Astrocyte (in vitro differentiated cells and primary cell): ENCODE measurements at places on chromosomes 12 and 14.

GRCh38 chr14:99971941-99972747, 93.1 kb upstream of the EVL start:
- no peak for DNase-seq

GRCh38 chr14:21356511-21356910, 27.3 kb downstream of the SUPT16H start:
- no peak for DNase-seq

GRCh38 chr14:78417532-78417931, 247.4 kb downstream of the NRXN3 start:
- no peak for DNase-seq

GRCh38 chr12:123967121-123967586, 5.5 kb downstream of the CCDC92 start:
- no peak for DNase-seq

DNA sequence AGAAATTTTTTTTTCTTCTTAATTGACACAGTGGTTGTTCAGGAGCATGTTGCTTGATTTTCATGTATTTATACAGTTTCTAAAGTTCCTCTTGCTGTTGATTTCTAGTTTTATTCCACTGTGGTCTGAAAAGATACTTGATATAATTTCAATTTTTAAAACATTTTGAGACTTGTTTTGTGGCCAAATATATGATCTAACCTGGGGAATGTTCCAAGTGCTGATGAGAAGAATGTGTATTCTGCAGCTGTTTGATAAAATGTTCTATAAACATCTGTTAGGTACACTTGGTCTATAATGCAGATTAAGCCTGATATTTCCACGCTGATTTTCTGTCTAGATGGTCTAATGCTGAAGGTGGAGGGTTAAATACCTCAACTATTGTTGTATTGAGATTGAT, 151.4 kb upstream of the IFNG-AS1 start:
- DNase-seq, result no peak

DNA sequence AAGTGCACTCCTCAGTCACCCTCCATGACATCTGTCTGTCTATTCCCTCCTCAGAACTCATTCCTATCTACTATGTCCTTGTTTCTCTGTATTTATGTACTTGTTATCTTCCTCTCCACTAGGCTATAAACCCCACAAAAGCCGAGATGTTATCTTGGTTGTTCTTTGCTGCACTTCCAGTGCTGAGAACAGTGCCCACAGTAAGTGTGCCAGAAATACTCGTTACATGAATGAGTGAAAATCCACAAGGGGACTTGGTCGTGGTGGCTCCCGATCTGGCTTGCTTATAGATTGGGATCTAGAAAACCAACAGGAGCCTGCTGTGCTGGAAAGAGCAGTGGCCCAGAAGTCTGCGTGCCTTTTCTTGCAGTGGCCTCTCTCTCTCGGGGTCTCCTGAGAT, 111.9 kb upstream of the PRMT8 start:
- no peak for DNase-seq
